ENCODE measurements at places on chromosomes 2 and 18.

DNA sequence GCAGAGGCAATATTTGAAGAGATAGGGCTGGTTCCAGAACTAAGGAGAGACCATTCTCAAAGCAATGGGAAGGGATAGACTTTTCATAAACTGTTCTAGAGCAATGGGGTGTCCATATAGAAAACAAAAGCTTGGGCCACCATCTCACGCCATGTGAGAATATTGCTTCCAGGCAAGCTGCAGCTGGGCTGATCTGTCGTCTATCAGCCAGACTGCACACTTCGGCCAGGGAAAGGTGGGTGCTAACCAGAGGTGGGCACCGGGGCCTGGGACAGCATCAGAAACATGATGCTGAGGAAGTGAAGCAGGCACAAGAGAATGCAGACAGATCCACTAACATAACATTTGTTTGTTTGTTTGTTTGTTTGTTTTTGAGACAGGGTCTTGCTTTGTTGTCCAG is 43.7 kb downstream of the MYO7B start:
- no peak for DNase-seq

DNA sequence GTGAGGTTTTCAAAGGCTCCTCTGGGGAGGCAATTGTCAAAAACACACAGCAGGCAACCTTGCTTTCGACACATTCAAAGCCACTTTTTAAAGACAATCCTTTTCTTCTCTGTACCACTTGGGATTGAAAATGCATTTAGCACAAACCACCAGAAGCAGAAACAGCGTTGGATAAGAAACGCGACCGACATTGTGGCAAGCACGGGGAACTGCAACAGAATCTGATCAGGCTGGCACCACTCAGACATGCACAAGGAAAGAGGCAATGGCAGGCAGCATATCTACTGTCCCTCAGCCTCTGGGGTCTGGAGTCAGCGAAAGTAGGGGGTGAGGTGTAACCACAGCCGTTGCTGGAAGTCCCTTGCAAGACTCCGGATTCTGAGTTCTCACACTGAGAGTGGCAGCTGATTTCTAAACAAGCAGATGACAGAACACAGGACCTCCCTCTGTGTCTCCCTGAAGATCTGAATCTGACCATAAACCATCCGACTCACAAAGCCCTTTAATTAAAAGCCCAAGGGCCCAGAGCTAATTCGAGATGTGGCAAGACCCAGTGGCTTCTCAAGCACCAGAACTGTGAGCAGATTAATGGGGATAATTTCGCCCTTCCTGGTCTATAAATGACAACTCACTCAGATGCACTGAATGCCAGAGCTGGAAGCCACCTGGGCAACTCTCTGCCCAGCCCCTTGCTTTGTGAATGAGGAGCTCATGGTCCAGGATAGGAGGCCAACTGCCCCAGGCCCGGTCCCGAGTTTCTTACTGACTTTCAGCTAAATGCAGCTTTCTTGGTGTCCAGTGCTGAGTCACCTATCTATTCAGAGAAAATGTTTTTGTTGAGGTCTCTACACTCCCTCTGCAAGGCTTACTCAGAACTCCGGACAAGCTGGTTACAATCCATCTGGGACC is 29.6 kb downstream of the CYRIA start:
- DNase-seq: no peak

- no peak for DNase-seq
Measured at GRCh38 chr18:57447154-57447621, 12.0 kb downstream of the ONECUT2 start.

- DNase-seq: no peak
Measured at GRCh38 chr2:100059638-100060037, 82.8 kb downstream of the AFF3 start.

- DNase-seq: no peak
Measured at GRCh38 chr2:237791977-237792727, 6.4 kb upstream of the RBM44 start.

DNA sequence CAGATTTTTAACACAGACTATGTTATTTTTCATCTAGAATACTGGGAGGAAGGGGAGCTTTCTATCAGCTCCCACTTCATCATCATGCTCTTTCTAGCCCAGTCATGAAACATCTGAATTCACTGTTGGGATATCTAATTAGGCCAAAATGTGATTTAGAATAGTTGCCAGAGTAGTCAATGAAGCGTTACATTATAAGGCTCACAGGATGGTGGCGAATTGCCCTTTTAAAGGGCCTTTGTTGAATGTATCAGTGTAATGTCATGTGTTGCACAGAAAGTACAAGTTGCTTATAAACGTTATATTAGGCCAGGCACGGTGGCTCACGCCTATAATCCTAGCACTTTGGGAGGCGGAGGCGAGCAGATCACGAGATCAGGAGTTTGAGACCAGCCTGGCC is 45.6 kb downstream of the PDE1A start:
- DNase-seq: no peak

DNA sequence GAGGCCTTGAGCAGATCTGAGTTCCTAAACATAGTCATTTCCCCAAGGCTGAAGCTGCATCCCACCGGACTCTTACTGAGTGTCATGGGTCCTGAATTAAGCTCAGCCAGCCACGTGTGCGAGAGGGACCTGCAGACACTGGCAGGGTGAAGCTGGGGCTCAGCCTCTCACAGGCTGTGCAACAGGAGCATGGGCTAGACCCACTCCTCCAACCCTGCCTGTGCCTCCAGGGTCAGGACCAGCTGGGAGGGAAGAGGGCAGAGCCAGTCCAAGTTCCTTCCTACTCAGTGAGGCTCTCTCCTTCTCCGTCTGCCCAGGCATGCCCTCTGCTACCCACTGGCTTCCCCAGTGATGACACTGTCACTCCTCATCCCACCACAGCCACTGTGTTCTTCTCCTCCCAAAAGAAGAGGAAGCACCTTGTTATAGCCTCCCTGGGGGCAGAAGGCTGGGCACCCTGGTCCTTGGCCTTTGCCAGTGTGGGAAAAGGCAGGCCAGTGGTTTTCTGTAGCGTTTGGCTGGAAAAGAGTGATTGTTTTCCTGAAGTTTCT is 78.9 kb downstream of the KCNF1 start:
- no peak for DNase-seq

DNA sequence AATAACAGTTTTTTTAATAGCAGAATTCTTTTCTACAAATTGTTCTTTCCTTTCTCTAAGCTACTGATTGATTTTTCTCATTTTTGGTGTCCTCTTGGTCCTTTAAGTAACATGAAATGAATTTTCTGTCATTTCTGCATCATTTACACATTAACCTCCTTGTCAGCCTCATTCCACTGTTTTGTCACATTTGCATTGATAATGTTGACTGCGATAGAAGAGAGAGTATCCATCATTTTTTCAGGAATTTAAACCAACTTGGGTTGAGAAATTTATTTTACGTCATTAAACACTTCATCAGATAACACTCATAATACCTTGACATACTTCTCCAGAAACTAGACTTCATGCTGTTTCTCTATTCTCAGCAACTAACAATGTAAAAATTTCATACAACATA is 422.2 kb downstream of the LRRTM4 start:
- no peak for DNase-seq

DNA sequence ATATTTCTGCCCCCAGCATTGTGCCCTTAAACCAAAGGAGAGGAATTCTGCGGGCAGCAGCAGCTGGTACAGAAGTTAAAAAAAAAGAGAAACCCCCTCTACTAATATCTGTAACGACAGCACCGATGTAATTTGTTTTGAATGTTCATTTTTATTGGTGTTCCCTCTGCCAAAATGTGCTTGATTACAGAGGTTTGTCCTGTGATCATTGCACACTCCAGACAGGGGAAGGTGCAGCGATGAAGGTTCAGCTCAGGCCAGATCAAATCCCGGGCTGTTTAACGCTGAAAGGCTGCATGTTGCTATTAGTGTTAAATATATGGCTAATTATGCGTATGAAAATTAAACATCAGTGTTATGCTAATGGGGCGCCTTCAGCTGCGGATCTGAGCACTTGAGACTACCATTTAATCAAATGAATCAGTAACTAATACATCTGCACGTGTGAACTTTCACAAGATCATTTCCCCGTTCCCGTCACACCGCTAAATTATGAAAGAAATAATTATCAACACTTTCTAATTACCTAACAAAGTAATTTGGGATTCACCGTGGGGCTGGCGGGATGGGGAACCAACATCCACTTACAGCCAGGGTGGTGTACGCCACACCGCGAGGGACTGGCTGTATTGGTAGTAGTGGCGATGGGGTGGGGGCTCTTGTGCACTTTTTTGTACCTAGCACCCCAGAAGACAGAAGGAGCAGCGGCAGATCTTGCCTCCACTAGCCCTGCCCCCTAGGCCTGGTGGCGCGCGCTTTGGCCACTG is 1.5 kb upstream of the DLX1 start:
- DNase-seq: no peak

GRCh38 chr2:26712486-26713465 is 20.3 kb downstream of the KCNK3 start:
- DNase-seq: no peak

DNA sequence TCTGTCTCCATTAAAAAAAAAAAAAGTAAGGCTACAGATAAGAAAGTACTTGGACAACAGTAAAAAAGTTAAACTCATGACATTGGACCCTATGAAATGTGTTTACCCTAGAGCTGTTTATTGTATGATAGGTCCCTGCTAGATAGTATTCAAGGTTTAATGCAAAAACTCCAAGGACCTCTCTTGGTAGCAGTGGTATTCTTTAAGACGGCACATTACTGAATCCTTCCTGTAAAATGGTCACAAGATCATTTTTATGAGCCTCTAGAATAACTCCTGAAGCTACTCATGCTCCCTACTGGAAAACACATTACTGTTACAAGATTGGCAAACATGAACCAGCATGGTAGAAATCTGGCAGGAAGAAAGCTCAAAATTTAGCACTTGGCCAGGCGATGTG is 38.8 kb downstream of the GALM start:
- DNase-seq: no peak

GRCh38 chr18:2096551-2096950 is 474.8 kb downstream of the METTL4 start:
- DNase-seq: no peak

DNA sequence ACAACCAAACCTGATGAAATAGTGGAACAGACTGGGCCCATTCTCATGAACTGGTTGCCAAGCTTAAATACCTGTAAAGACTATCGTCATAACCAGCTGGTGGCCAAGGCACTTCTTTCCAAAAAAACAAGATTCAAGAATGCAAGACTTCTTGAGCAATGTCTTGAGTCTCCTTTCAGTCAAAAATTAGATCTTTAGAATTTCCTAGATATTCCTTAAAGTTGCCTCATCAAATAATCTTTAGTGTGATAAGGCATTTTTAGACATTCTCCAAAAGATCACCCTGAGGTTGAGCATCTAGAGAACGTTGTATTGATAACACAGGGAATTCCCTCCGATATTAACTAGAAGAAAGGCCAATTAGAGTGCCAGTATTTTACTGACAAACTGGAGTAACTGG is 236.4 kb upstream of the MEX3C start:
- no peak for DNase-seq

GRCh38 chr2:8506746-8507145 is 175.1 kb upstream of the ID2 start:
- no peak for DNase-seq

GRCh38 chr2:41967476-41968181 is 80.2 kb upstream of the PKDCC start:
- no peak for DNase-seq

DNA sequence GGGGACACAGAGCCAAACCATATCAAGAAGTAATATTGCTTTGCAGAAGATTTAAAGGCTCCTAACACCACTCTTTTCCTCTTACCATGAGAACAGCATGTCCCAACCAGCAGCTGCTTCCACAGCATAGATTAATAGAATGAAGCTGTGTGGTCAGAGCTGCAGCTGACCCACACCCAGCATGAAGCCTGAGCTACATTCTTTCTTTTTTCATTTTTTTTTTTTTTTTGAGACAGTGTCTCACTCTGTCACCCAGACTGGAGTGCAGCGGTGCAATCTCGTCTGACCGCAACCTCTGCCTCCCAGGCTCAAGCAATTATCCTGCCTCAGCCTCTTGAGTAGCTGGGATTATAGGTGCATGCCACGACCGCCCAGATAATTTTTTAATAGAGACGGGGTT is 289.8 kb downstream of the RAD51AP2 start:
- DNase-seq: no peak

DNA sequence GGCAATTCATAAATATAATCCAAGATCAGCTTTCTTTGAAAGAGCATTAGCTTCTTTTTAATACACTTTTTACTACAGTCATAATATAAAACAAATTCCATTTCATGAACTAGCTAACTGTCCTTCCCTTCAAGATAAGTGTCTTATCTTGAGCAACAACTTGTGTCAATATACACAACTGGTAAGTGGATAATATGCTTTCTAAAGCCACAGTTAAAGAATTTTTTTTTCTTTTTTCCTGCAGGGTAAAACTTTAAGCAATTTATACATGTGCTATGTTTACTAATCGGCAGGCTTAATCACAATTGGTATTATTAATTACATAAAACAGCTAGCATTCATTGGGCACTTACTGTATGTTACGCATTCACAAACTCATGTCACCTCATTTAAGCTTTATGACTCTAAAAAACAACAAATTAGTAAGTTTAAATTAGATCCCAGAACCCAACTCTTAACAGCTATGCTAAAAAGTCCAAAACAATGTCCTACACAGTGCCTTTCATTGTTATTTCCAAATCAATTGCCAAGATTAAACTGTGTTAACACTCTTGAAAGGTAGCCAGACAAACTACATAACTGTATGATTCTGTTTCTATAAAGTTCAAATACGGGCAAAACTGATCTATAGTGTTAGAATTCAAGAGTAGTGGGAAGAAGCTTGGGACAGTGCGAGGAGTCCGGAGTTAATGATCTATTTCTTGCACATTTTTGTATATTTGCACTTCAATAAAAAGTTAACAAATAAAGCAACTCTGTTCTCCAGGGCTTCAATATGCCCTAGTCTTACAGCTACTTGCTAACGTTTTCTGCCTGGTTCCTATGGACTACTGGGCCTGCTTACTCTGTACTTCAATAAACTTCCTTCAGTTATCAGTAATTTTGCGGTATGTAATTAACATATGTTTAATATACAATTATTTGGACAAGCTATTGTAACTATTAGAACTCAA is 6.0 kb downstream of the TXNL1 start:
- no peak for DNase-seq

GRCh38 chr2:190417045-190417842 is 9.1 kb downstream of the MFSD6 start:
- no peak for DNase-seq

DNA sequence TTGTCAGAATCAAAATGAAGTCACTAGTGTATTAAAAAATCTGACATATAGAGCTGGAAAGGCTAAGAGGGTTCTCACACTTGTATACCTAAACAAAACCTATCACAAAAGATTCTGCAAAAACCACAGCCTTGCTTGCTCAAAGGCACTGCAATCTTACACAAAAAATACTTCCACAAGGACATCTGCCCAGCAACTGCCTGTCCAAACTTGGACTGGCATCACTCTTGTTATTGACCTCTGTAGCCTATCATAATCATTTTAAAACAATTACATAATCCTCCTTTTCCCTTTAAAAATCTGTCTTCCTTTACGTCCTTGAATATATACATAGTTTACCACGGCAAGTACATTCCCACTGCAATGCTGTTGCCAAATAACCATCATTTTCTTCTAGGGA is 19.9 kb downstream of the CHMP3 start:
- no peak for DNase-seq

GRCh38 chr2:233140978-233141377 is 80.8 kb downstream of the INPP5D start:
- DNase-seq: no peak

All from activated naive CD4-positive, alpha-beta T cell treated with Interleukin-2 at 50 U/mL for 16 hours (primary cell).